Smooth muscle cell of bladder (primary cell): ENCODE measurements at places on chromosomes 1 and 21. TPM values are rescaled to one million over a fixed set of nuclear protein-coding genes. Genes with fewer than 3 reads are reported as not detected.

FCRL2 gene
- not detected in 2 replicates for total RNA-seq

F3 gene
- total RNA-seq = 59.4 and 223 TPM in 2 replicates

PDZK1 gene
- 0.28 and 0.46 TPM in 2 replicates for total RNA-seq

ANKRD35 gene
- total RNA-seq = 1.9 and 2.0 TPM in 2 replicates

PBX1 gene
- total RNA-seq = 85.3 and 86.3 TPM in 2 replicates

RUSC1 gene
- 5.4 and 5.7 TPM in 2 replicates for total RNA-seq

SPRR2B gene
- not detected in 2 replicates for total RNA-seq

C1orf141 gene
- total RNA-seq = not detected in 2 replicates

ATP6V1G3 gene
- not detected in 2 replicates for total RNA-seq

SPRR2F gene
- total RNA-seq = not detected in 2 replicates

AGBL4 gene
- not detected in 2 replicates for total RNA-seq

FH gene
- 73.8 and 76.7 TPM in 2 replicates for total RNA-seq

PTAFR gene
- total RNA-seq = not detected in 2 replicates

NKAIN1 gene
- 0.09 TPM in 1 of 2 replicates, not detected in the other for total RNA-seq

FMO5 gene
- 0.71 and 0.92 TPM in 2 replicates for total RNA-seq

WASF2 gene
- 10.0 and 12.9 TPM in 2 replicates for total RNA-seq

DCST1 gene
- total RNA-seq = not detected in 2 replicates

PCP4 gene
- not detected in 2 replicates for total RNA-seq

ZNF697 gene
- total RNA-seq = 8.7 and 10.2 TPM in 2 replicates

GPX7 gene
- 26.0 and 43.0 TPM in 2 replicates for total RNA-seq

TSNAX gene
- 39.3 and 40.1 TPM in 2 replicates for total RNA-seq
